ENCODE measurements at places on chromosomes 6 and 20.
A peak's percentile ranks its signal among the peaks of the same experiment; 100 is the strongest.

DNA sequence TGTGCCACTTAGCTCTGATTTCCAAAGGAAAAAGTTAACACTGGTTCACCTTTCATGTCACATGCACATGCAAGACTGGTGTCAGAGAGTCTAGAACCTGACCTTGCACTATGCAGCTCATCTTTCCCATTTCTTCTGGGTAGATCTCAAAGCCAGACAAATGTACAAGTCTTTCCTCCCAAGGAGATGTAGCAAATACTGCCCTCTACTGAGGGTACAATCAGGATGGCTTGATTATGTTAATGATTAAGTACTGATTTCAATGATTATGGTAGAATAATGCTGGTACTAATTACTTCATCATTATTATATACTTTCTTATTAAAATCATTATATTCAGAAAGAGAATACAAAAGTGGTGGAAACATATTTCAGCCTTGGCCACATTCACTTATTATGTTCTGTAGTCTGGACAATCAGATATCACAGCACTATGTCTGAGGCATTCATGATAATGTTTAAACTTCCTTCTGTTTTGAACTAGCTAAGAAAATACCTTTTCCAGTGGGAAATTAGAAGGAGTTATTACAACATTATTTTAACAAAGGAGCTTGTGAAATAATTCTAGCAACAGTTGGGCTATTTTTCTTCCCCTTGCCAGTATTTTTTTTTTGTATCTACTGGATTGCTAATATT, 68.5 kb upstream of the FOXO3 start:
- DNase-seq = peak; percentile 17

- DNase-seq = no peak
These were observed 44.1 kb downstream of the STK4 start for GRCh38 chr20:45010399-45010828.

DNA sequence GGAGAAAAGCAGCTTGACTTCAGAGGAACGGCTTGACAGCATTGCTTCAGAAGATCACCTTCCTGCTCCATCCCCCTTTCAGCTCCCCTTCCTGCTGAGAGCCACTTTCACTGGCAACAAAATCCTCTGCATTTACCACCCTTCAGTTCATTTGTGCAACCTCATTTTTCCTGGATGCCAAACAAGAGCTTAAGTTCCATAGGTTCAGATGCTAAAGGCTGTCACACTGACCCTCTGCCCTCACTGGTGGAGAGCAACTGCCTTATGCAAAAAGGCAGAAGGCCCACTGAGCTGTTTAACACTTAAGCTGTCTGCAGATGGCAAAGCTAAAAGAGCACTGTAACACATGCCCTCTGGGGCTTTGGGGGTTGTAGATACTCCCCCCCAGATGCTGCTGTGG, 131.2 kb upstream of the SPACA1 start:
- no peak for DNase-seq

GRCh38 chr6:33126101-33126714, 50.4 kb downstream of the HLA-DPB1 start:
- peak; percentile 61 for DNase-seq

DNA sequence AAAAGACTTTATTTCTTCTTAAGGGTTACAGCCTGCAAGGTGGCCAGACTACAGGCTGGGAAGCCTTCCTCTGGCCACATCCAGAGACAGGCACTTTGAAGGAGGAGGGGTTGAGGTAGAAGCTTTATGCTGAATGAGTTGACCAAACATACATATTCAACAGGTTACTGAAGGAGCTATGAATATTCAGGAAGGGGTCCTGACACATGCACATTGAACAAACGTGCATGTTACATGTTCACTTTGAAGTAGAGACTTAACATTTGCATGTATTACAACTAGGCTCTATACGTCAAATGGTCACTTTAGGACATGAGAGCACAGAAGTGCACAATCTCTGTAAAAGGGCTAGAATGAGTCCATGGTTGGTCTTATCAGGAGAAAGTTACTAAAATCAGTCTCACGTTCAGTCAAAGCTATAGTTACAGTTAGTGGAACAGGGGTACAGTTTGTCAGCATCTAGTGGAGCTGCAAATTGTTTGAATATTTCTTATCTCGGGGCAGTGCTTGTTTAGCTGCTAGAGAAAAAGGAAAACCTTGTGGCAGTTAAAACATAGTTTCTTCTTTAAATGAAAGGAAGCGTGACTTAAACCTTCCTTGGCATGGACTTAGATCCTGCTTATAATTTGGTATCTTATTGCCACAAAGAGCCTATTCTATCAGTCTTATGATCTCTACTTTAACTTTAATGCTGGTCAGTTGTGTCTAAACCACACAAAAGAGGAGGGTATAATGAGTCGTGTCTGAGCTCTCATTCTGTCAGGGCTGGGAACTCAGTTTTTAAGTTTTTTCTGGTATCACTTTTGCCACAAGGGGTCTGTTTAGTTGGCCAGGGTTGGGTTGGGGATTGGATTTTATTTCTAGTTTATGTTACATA, 4.6 kb upstream of the ZSCAN9 start:
- DNase-seq = no peak

DNA sequence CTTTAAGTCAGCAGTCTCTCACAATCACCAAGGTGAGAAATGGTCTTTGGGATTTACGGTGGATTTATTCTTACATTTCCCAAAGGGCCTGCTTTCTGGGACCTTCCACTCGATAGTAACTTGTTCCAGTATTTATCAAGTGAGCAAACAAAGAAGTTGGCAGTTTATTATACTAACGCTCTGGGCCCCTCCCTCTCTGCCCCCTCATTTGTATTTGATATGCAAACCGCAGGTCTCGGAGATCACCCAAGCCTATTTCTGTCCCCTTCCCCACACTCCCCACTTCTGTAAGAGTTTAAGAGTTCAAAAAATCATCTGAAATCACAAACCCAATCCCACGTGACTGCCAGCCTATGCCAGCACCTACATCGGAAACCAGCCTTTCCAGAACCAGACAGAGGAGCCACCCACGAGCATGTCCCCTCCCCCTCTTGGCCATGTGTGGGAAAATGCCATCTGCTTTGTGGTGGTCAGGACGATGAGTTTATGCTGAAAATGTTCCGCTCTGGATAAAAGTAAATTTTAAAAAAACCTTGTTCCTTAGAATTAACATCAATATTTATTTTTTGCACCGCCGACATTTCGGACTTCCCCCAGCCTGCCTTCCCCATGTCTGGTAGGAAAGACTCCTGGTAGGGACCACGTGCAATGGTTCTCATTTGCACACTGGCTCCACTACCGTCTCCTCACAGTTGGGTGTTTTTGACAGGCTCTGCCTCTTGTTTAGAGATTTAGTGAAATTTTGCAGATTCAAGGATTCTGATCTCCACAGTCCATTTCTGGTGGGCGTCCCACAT, 281.0 kb downstream of the TFAP2C start:
- no peak for DNase-seq

DNA sequence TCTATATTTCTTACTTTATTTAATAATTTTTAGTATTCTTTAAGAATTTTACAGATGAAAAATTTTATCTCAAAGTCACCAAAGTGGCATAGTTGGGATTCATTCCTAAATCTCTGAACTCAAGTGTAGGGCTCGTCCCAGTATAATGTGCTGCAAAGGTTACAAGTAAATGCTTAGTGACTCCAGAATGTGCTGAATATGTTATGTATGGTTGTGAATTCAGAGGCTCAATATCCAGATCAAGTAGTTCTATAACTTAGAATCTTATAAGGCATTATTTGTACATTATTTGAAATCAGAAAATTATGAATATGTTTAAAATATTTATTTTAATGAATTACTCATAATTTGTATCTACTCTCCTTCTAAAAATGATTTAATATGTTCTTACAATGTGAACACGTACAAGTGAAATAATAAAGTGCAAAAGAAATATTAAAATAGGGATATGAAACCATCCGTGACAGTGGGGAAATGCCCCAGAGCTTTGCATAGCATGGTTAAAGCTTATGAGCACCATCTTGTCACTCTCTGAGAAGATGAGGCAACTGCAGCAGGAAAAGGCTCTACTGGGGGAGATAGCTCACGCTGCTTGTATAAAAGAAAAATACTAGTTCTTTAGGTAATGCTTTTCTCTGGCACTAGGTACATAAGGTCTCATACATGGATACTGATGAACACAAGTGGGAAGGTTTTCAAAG, 259.0 kb downstream of the FOXC1 start:
- DNase-seq = no peak

GRCh38 chr6:151679081-151679480, 128.4 kb upstream of the ESR1 start:
- peak; percentile 76 for DNase-seq

DNA sequence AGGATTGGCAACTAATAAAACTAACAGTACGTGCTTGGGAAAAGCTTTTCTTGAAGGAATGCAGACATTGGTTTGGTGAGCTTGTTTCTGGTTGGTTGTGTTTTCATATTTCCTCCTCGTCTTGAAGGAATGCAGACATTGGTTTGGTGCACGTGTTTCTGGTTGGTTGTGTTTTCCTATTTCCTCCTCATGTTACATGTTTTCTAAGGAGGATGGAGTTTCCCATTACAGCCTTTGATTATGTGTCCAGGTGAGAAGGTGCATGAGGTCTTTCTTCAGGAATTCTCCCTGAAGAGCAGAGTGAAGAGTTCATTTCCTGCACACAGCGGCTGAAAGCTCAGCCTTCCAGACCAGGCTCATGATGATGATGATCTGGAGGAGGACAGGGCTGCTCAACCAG, 190.6 kb downstream of the SMOC2 start:
- no peak for DNase-seq

- no peak for DNase-seq
These were observed 45.9 kb downstream of the TRIM38 start for GRCh38 chr6:26008470-26008869.

GRCh38 chr20:60867589-60867988, 384.5 kb upstream of the CDH4 start:
- DNase-seq = no peak

DNA sequence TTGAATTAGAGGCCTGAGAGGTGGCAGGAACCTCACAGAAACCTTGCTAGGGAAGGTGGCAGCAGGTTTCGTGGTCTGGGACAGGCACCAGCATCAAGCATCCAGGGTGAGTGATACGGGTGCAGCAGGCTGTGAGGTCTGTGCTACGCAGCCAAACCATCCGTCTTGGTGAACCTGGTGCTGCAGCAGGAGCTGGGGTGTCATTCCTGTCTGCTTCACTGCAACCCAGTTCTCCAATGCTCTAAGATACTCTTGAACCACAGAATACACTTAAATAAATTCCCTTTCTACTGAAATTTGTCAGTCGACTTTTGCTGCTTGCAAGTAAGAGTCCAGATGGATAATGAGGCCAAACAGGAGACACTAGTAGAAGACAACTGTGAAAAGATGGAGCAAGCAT, 9.7 kb upstream of the CBLN4 start:
- DNase-seq = no peak

DNA sequence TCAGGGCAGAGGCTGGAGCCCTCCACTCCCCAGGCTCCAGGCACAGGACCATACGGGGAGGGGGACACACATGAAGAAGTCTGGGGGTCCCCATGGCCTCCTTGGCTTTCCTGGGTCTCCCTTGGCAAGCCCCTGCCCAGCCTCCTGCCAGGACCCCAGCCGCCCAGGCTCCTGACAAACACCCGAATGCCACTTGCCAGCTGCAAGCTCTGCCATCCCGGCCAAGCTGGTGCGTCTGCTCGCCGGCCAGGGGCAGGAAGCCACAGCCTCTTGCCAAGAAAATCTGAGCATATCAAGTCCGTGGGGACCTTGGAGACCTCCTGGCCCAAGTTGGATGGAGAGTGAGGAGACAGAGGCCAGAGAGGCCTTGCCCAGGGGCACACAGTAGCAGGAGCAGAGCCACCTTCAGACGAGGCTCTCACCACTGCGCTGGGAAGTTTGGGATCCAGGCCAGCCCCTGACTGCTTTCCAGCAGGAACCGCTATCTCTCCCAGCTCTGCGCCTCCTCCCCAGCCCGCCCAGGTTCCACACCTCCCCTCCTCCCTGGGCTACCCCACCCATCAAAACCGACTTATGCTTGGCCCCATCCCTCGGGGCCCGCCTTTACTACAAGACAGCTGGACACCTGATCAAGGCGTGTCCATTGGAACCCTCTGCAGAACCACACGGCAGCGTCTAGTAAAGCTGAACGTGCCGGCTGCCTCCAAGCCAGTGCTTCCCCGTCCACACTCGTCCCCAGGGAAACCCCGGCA, 80.2 kb downstream of the GRM4 start:
- no peak for DNase-seq

DNA sequence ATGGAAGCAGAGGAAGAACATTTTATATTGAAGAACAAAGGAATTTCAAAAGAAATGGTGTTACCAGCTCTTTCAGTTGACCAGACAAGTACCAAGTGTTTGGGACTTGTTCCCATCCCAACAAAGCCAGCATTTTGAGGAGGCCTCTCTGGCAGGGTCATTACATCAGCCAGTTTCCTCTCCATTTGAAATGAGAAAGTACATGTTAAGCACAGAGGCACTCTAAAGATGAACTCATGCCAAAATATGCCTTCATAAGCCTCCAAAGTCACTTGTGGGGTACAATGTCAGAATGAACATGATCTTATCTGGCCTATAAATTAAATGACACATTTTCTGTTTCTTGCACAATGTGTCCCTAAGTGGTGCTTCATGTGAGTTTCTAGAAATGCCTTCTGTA, 223.9 kb downstream of the PRL start:
- DNase-seq = no peak

GRCh38 chr20:51554538-51555165, 12.1 kb upstream of the NFATC2 start:
- no peak for DNase-seq

GRCh38 chr6:53294611-53295010, 54.1 kb downstream of the ELOVL5 start:
- no peak for DNase-seq

DNA sequence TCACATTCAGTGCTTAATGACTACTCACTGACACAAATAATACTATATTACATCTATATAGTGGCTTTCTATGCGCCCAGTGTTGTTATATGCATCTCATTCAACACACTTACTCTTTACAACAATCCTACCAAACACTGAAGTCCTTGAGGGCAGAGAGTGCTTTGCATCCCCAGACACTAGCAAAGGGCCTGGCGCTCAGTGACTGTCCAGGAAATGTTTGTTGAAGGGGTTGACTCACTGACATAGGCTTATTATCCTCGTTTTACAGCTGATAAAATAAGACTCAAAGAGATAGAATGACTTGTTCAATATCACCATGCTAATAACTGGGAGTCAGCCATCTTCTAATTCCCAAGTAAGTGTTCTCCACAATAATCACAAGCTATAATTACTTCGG, 163.3 kb downstream of the ARHGAP18 start:
- DNase-seq = no peak

DNA sequence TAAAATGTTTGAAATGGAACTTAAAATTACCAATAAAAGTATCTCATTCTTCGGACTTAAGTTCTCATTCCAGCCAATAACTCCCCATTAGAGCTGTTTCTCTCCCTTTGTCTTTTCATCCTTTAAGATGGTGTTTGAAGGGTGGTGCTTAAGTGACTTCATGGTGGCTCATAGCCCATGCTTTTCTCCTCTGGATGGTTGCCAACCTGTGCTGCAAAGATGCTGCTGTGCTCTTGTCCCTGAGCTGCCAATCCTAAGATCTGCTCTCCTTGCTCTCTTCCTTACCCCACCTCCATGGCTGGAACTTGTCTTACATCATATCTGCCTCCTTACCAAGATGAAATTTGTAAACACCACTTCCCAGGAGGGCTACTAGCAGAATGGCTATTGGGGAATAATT, 31.6 kb upstream of the PNRC1 start:
- no peak for DNase-seq

GRCh38 chr6:148497717-148498116, 155.1 kb downstream of the SASH1 start:
- no peak for DNase-seq
